Breast epithelium (tissue), 4 donors: ENCODE measurements at places on chromosomes 3 and 15.

- no peak for DNase-seq
These were observed 75.1 kb downstream of the B3GNT5 start for GRCh38 chr3:183328164-183328563.

DNA sequence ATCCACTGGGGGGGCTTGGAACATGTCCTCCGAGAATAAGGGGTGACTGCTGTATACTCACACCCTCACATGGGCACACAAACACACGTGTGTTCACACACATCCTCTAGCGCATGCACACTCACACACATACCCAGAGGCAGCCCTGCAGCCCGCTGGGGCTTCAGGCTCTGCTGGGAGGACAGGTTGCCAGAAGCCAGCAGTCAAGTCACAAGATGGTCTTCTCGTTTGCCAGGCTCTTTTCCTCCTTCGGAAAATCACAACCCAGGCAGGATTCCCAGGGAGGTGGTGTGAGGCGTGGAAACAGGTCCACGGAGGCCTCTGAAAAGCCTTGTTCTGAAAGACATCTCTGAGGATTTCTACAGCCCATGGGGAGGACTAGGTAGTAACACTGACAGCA is 26.8 kb downstream of the MEGF11 start:
- DNase-seq, result no peak

DNA sequence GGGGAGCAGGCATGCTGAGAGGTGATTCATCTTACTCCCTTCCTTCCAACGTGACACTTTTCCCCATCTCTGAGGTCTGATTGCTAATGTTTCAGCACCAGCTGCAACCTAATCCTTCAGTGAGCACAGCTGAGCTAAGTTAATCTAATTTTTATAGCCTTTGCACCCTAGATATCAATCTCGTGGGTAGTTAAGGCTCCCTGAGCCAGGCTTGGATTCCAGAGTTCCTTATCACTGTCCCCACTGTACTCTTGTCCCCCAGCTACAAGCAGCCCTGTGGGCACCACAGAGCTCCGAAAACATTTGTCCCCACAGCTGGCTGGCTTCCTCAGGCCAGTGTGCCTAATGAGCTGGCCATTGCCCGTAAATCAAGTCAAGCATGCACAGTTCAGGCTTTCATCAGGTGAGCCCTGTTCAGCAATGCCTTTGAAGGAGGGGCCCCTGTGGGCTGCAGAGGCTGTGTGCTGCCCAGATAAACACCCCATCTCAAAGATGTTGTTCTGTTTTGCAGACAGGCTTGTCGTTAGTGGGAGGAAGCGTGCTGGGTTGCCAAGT is 376.9 kb upstream of the RASGRP1 start:
- DNase-seq, result no peak

GRCh38 chr15:57387564-57388076 is 11.3 kb downstream of the CGNL1 start:
- DNase-seq, result no peak

DNA sequence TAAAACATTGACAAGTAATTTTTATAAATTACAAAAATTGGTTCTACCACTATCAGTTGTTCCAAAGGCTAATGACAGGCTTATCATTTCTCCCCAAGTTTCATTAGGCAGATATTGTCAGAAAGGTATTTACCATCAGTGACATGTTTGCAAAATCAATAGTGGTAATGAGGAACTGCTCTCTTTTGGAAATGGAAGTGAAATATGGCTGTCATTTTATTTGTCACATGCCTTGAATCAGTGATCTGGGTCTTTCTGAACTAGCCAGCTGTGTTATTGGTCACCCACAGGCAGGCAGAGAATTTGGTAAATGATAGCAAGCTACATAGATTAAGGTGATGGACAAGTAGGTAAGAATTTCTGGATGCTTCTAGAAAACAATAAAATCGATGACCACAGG is 268.0 kb upstream of the ARHGEF26 start:
- DNase-seq, result no peak

DNA sequence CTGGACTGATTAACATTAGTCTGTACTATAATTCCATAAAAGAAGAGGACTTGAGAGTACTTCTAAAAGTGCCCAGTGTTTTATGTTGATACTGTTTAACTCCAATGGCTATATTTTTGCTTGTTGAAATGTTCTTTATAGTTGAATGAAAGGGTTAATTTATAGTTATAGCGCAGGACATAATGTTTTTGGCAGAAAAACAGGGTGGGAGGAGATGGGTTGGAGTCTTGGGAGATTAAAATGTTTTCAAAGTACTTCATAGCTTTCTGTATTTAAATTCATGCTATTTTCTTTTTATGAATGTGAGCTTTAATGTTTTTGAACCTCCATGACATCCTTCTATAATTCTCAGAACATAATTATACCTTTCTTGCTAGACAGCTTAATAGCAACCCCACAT is 108.2 kb downstream of the CNTN3 start:
- DNase-seq, result no peak

GRCh38 chr3:116265976-116266584 is 179.2 kb downstream of the LSAMP start:
- DNase-seq, result no peak

GRCh38 chr15:67803996-67804843 is 21.1 kb upstream of the SKOR1 start:
- DNase-seq, result no peak

GRCh38 chr3:53146319-53146891 is 14.6 kb upstream of the PRKCD start:
- DNase-seq, result no peak
